T-helper 17 cell (primary cell): ENCODE measurements at places on chromosomes 3 and 15. TPM values are rescaled to one million over a fixed set of nuclear protein-coding genes. Genes with fewer than 3 reads are reported as not detected.

Gene HES1
- total RNA-seq, result 3.1 TPM

Gene CHRNB4
- not detected for total RNA-seq

GRCh38 chr15:100914876-100915275 is 4.3 kb upstream of the LRRK1 start:
- no peak for DNase-seq

Gene DISP2
- 0.02 TPM for total RNA-seq

DNA sequence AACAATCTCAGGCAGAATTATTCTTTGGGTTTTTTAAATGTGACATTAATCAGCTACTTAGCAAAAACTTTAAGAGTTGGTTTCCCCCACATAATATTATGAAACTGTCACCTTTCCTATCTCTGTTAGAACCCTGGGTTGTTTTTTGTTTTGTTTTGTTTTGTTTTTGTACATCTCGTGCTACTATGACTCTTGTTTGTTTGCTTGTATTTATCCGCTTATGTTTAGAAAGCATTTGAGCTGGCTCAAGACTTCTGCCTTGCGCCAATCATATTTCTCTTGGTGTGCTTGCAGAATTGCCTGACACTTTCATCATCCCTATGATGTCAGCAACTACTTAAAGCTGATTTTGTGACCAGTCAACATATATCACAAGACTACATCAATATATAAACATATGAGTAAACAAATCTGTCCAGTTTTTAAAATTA is 116.9 kb downstream of the DCLK3 start:
- DNase-seq, result no peak

Gene CEP70
- total RNA-seq, result 10.7 TPM

DNA sequence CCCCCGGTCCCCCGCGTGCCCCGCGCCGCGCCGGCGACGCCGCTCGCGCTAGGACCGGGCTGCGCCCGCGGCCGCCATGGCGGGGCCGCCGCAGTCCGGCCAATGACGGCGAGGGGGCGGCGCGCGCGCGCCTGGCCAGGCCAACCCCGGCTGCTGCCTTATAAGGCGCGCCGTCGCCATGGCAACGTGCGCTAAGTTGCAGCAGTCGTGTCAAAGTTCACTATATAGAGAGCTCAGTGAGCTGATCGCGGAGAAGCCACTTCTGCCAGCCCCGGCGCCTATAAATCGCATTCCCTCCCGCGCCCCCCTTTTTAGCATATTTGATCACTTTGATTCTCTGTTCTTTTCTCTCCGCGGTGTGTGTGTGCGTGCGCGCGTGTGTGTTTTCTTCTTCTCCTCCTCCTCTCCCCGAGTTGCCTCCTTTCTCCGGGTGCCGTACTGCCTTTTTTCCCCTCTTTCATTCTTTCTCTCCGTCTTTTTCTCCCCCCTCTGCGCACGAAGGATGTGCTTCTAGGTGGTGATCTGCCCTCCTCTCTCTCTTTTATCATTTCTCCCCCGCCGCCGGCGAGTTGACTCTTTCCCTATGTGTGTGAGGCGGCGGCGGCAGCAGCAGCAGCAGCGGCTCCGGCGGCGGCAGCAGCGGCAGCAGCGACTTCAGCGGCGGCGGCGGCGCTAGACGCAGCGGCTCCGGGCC is at the start of gene NR2F2:
NR2F2 (plus strand) TSS at position 251 of the 694 bp plus-strand sequence. CDS start 1,406 bp downstream, outside the sequence.
- DNase-seq, result no peak

Gene ALDH1L1
- not detected for total RNA-seq

GRCh38 chr15:60074181-60074885 is 70.2 kb downstream of the FOXB1 start:
- DNase-seq, result no peak

- DNase-seq, result no peak
Measured at GRCh38 chr15:86002444-86002843, 77.2 kb upstream of the AGBL1 start.

GRCh38 chr15:43370310-43370974 is 401 bp downstream of the ZSCAN29 start:
- DNase-seq, result no peak

GRCh38 chr3:185561958-185562357 is 9.6 kb upstream of the LIPH start:
- no peak for DNase-seq

DNA sequence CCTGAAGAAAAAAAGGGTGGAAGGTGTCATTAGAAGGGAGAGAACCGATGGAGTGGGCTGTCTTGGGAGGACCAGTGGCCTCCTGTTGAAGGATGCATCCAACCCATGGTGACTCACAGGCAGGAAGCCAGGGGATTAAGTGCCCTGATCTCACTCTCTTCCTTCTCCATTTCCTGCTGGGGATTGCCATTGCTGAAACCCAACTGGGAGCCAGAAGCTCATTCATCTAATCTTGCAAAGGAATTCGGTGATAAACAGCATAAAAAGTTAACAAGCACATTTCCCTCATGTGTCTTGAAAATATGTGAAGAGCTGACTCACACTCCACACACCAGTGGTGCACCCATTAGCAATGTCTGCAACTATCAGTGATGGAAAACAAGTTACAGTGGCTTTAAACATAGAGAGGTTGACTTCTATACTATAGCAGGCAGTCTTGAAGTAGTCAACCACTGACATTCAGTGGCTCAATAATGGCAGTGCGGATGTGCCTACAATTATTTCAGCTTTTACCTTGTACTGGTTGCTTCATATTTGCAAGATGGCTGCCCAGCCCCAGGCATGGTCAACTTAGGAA is 12.8 kb upstream of the CSRNP1 start:
- DNase-seq, result no peak

DNA sequence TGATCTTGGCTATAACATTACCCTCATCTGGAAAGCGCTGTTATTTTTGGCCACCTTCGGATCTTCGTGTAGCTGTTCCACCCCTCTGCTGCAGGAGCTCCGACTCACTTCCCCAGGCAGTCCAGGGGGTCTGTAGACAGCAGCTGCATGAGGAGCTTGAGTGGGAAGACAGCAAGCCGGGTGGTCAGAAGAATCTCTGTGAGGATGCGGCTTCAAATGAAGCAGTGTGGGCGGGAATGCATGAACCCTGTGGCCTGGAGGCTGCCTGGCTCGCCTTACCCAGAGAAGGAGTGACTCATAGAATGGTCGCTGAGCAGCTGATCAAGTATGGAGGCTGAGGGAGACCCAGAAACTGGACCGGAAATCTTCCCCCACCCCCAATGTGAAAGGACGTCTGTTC is 45.2 kb upstream of the NR2F2 start:
- DNase-seq, result no peak

GRCh38 chr3:49790626-49791411 is 4.5 kb upstream of the IP6K1 start:
- no peak for DNase-seq

DNA sequence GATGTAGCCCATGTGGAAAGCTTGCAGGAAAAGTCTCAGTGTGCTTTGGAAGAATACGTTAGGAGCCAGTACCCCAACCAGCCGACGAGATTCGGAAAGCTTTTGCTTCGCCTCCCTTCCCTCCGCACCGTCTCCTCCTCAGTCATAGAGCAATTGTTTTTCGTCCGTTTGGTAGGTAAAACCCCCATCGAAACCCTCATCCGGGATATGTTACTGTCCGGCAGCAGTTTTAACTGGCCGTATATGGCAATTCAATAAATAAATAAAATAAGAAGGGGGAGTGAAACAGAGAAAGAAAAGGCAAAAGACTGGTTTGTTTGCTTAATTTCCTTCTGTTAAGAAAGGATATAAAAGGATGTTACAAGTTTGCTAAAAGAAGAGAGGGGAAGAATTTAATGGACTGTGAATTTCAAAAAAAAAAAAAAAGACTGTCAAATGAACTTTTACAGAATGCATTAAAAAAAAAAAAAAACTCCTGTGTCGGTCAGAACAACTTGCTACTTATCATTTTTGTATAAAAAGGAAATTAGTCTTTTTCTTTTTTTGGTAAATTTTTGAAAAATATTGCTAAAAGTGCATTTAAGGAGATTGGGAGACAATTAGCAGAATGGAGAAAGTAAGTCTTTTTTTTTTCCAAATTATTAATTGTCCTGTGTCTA is 7.0 kb downstream of the NR2F2 start:
- no peak for DNase-seq

Gene GOLGA6D
- total RNA-seq, result not detected

DNA sequence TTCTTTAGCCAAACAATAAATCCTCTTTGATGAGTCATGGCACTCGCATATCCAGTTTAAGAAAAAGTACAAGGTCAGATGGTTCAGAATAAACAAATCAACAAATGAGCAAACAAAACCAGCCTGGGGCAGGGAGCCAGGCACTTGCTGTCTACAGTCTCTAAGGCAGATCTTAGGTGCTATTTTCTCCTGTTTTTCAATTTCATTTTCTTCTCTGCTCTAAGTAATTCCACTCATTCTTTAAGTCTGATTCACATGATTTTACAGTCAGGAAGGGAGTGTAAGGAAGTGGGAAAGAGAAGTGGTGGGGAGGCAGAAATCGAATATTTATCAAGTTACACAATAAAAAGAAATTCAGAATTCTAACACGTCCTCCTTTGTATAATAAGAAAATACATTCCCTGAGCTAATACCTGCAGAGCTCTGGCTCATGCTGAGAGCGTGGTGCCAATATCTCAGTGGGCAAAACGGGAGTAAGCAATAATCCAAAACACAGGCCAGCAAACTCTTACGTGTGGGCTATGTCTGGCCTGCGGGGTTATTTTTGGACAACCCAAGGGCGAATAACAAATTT is 298.6 kb downstream of the ADAMTS17 start:
- no peak for DNase-seq

GRCh38 chr3:169581633-169582032 is 81.9 kb downstream of the MECOM start:
- no peak for DNase-seq

GRCh38 chr3:10387881-10388609 is 67.1 kb upstream of the SEC13 start:
- DNase-seq, result no peak

DNA sequence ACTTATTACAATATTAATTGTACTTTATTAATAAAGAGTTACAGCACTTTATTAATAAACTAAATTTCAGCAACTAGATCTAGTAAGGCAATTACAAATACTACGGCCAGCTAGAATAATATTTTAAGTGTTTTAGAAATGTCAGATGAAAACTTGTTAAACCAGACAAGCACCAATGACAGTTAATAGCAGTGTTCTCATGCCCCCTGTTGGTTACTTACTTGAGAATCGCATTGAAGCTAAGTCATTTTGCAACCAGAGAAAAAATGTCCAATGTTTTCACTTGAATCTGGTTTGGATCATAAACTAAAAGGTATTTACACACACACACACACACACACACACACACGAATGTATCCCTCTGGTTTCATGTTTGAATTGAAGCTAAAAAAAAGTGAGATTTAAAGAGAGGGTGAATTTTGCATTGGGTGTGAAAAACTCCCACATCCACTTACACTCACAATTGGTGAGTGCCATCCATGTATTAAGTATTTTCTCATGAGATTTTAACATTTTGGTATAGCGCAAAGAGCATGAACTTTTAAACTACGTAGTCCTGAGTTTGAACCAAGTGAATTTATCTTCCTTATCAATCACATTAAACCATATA is 347.7 kb downstream of the ZBBX start:
- no peak for DNase-seq

Gene HDGFL3
- 26.4 TPM for total RNA-seq

GRCh38 chr3:89303701-89304100 is 196.3 kb downstream of the EPHA3 start:
- no peak for DNase-seq

DNA sequence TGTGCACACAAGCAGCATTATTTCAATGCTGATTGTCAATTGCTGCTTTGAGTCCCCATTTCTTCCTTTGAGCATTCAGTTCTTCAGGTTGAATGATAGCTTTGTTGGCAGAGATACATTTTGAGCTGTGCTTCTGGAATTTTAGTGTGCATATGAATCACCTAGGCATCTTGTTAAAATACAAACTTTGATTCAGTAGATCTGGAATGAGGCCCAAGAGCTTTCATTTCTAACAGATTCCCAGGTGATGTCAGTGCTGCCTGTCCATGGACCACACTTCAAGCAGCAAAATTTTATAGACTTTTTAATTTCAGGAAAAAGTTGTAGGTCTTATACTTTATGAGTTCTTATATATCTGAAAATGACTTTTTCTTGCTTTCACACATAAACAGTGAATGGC is 131.1 kb downstream of the ADAMTSL3 start:
- no peak for DNase-seq
